ENCODE measurements at places on chromosomes 7 and 10.

GRCh38 chr10:77925410-77925794, 1.2 kb downstream of the DLG5 start:
- DNase-seq: no peak

DNA sequence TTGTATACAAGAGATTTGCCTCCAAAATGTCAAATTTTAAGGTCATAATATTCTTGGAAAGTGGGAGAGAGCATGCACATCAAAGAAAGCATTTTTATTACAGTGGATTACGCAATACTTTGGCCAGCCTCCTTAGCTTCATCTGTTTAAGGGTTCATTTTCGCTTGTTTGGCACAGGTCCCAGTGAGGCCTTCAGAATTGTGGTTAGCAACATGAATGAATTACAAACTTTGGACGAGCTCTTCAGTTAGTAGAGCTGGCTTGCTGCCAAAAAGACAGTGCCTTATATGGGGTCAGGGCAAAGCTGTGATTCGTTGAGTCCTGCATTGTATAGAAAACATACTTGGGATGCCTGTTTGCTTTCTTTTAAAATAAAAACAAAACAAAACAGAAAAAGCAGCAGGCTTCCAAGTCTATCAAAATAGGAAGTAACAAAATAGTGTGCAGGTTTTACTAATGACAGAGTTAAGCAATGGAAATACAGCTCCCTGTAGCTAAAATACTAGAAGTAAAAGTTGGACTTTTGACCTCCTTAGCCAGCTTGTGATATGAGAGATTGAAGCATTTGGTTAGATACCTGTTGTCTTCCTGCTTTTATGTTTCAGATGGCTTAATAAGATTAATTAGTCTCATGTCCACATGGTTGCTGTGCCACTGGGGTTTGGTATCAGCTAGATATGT, 190.8 kb downstream of the MLLT10 start:
- no peak for DNase-seq

DNA sequence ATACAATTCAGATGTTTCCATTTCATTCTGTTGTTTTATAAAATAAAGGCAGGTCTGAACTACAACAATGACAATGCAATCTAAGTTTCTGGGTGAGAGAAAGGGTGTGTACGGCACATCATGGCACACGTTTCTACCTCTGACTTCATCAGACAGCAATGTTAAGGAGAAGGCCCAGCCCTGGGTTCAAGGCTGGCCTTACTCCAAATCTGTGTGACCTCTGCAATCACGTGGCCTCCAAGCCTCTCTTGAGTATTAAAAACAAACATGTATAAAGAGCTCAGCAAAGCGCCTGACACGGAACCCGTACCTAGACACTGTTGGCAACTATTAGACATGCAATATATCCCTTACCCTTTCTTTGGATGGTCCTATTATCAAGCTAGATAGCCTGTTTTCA, 114.1 kb downstream of the LARP4B start:
- no peak for DNase-seq

- DNase-seq: no peak
Observed at GRCh38 chr7:45080265-45080957, 8.4 kb downstream of the NACAD start.

DNA sequence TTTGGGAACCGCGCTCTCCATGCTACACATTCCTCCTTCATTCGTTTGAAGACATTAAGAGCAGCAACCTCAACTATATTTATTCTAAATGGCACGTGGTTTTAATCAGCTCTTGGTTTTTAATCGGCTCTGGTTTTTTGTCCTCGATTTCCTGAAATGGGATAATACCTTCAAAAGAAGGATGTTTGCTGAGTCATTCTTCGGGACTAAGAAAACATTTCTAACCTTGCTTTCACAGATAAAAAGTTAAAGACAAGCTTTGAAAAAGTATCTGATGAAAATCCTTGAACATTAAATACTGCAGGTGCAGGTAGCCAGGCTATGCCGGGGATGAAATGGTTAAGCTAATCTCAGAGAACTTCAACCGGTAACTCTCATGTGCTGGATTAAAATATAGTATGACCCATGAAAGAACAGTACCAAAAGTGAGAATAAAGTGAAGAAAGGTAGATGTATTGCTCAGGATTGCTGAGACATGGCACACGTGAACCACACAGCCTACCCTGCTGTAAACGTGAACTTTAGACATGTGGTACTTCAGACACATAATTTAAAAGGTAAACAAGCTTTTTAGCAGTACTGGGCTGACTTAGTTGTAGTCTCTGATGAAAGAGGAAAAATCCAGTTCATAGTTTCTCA, 89.1 kb downstream of the PTPRN2 start:
- DNase-seq: no peak

GRCh38 chr7:96349572-96349971, 27.7 kb upstream of the SLC25A13 start:
- DNase-seq: no peak

- DNase-seq: no peak
Observed at GRCh38 chr10:3754727-3755439, 30.1 kb downstream of the KLF6 start.

DNA sequence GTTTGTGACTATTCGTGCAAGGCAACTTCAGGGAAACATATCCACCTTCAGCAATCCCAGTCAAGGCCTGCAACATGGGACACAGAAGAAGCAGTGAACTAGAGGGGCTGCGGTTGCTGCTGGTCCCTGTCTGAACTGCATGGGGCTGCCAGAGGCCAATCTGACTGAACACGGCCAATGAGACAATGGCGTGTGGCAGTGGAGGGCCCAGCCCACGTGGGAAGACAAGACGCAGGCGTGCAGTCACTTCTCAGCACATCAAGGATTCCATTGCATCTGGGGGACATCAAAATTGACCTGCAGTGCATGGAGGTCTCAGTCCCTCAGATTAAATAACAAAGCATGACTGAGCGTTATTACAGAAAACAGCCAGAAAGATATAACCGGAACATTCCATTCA, 215.9 kb downstream of the HECW1 start:
- DNase-seq: no peak

GRCh38 chr10:111709603-111710002, 474.0 kb downstream of the GPAM start:
- DNase-seq: no peak
